ENCODE measurements at places on chromosomes 4 and X. TPM values are rescaled to one million over a fixed set of nuclear protein-coding genes. Genes with fewer than 3 reads are reported as not detected.

The SHOX gene
- not detected for total RNA-seq

The SH3TC1 gene
- total RNA-seq: 0.81 TPM

The DCAF8L2 gene
- not detected for total RNA-seq

The SPATA18 gene
- 25.2 TPM for total RNA-seq

The RTL9 gene
- total RNA-seq: 0.24 TPM

The FAM9B gene
- not detected for total RNA-seq

The CD38 gene
- total RNA-seq: not detected

The DCLK2 gene
- total RNA-seq: 10.9 TPM

The NPY1R gene
- not detected for total RNA-seq

The TLR2 gene
- total RNA-seq: 2.6 TPM

The NUDT11 gene
- total RNA-seq: 9.1 TPM

The BEX1 gene
- total RNA-seq: 0.61 TPM

The AFM gene
- not detected for total RNA-seq

The TEX13B gene
- total RNA-seq: not detected

The GPR82 gene
- total RNA-seq: not detected

The FAM236A gene
- not detected for total RNA-seq

The GSX2 gene
- not detected for total RNA-seq

The MAP9 gene
- total RNA-seq: 8.6 TPM

The FTSJ1 gene
- 76.1 TPM for total RNA-seq

The PNCK gene
- total RNA-seq: 0.65 TPM

The METTL14 gene
- 20.3 TPM for total RNA-seq

The CWH43 gene
- not detected for total RNA-seq

The PAGE5 gene
- not detected for total RNA-seq

The ETDB gene
- not detected for total RNA-seq

The SLC26A1 gene
- total RNA-seq: 0.36 TPM

The CFAP47 gene
- not detected for total RNA-seq

The C4orf51 gene
- not detected for total RNA-seq

The DUX4 gene
- not detected for total RNA-seq

All from hair follicle dermal papilla cell (primary cell).